ENCODE measurements at places on chromosomes 4 and X.
A peak's percentile ranks its signal among the peaks of the same experiment; 100 is the strongest.

- no peak for DNase-seq
These were observed 194.9 kb downstream of the PALLD start for GRCh38 chr4:168691631-168692369.

DNA sequence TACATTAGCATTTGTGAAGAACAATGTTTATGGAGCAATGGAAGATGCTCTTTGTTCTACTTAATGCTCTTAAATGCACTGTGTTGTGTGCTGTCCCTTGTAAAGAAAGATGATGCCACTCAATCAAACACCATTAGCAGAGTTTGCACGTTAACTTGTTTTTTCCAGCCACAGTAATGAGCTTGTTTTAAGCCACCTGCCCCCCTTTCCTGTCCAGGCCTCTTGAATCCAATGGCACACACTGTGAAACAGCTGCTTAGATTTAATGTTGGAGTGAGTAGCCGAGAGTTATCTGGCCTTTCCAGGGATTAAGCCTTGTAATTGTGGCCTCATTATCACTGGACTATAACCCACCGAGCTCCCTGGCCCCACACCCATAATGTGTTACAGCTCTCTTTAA, 86.0 kb downstream of the PAK3 start:
- peak; percentile 52 for DNase-seq

- DNase-seq: peak; percentile 85
These were observed 107.9 kb downstream of the ABLIM2 start for GRCh38 chr4:8050555-8051206.

GRCh38 chr4:161428180-161428965, 735.4 kb downstream of the FSTL5 start:
- no peak for DNase-seq

DNA sequence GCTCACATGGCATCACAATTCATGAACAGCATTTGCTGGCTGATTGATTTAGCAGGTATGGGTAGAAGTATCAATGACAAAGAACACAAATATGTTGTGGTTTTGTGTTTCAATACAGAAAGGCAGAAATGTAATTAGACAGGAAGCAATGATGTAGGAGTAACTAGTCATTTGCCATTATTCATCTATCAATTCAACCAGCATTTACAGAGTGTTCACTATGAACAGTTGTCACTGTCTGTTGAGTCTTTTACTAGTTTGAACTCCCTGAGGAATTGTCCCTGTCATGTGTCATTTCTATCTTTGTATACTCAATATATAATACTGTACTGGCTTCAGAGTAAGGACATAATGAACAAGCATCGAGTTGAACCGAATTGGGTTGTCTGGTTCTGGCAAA, 51.5 kb upstream of the ARHGAP24 start:
- DNase-seq: no peak

Data from NCI-H345 (cell line).